ENCODE measurements at places on chromosomes 13 and 19. TPM values are rescaled to one million over a fixed set of nuclear protein-coding genes. Genes with fewer than 3 reads are reported as not detected.

DNA sequence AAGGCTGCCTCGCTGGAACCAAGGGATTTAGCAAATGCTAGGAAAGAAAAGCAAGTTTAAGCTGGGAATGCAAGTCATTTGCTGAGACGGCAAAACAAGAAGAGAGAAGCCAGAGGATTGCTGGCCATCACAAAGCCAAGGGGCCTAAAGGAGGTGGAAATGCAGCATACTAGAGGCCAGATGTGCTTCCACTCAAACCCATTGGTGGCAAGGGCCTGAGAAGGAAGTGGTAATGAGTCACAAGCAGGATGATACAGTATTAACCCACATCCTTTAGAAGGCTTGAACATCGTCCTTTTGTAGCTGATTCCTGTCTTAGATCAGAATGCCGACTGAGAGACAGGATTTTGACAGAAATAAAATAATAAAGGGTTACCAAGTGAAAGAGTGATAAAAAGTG, 68.2 kb downstream of the ITGBL1 start:
- DNase-seq = no peak

DNA sequence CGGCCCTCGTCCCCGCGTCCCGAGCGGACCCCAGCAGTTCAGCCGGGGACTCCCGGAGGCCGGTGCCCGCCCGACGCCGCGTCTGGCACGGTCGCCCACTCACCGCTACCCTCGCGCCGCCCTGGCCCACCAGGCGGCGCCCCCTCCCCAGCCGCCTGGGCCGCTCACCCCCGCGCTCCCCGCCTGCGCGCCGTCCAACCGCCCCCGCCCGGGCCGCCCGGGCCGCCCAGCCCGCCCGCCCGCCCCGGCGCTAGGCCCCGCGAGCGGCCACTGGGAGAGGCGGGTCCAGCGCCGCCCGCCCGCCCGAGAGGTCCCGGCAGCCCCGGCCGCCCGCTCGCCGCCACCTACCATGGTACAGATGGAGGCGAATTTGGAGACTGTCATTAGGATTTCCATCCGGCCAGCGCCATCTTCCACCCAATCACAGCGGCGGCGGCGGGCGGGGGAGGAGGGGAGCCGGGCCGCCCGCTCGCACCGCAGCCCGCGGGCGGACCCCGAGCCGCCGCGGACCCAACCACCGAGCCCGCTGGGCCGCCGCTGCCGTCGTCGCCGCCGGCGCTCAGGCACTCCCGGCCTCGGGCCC, at the start of gene USP12:
USP12 (minus strand) TSS at position 568 of the 583 bp plus-strand sequence; CDS start at position 396, 172 bp downstream.
- DNase-seq = no peak

GRCh38 chr13:33129886-33130285, 113.7 kb downstream of the KL start:
- no peak for DNase-seq

- DNase-seq = no peak
Measured at GRCh38 chr13:93640452-93640851, 413.8 kb downstream of the GPC6 start.

GRCh38 chr19:2665103-2665502, 37.4 kb downstream of the GNG7 start:
- no peak for DNase-seq

DNA sequence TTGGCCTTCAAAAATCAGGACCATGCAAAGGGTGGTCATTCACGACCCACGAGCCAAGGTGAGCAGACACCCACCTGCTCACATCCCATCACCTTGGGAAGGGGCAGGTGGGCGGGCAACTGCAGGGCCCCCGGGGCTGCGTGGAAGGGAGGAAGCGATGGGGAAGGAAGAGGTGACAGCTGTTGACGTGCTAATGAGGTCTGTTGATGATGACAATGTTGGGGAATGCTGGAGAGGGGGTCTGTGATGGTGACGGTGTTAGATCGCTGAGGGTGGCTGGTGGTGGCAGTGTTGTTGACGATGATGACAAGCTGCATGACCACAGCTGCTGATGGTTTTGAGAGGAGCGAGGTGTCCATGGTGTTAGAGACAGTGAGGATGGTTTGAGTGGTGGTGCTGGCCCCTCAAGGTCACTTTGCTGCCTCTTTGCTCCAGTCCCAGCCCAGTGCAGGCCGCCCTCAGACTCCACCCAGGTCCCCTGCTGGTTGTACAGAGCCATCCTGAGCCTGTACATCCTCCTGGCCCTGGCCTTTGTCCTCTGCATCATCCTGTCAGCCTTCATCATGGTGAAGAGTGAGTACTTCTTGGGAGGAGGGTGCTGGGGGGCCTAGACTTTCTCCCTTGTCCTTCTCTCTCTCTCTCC, 900 bp downstream of the MCEMP1 start:
- DNase-seq = no peak

DNA sequence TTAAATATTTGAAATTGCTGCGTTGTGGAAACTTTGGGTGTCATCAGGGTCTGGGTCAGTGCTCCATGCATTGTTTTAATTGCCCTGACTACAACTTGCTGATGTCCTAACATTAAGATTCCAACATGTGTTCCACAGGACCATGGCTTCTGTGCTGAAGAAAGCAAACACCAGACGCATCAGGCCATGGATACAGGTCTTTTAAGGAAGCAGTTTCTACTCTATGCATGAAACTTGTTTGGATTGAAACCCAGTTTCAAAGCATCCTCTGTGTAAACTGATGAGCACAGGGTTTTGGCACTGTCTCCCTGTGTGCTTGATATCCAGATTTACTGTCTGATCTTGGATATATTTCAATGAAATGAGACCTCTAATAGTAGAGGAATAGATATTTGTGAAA, 328.4 kb upstream of the SLC10A2 start:
- DNase-seq = no peak

- DNase-seq = peak; percentile 94
Measured at GRCh38 chr19:42440357-42441048, 2.2 kb downstream of the CXCL17 start.

GRCh38 chr13:21458451-21458812, 671 bp downstream of the ZDHHC20 start:
- no peak for DNase-seq

The C19orf33 gene
- total RNA-seq = 601 TPM

The LSM14A gene
- 163 TPM for total RNA-seq

The CCDC61 gene
- total RNA-seq = 7.2 TPM

The CABP5 gene
- total RNA-seq = not detected

The LYL1 gene
- total RNA-seq = 8.3 TPM

The MCF2L gene
- 61.1 TPM for total RNA-seq

The ZNF723 gene
- total RNA-seq = not detected

The SIGLEC8 gene
- 0.27 TPM for total RNA-seq

The SEMA6B gene
- 6.0 TPM for total RNA-seq

The RHPN2 gene
- total RNA-seq = 24.1 TPM

All from lower leg skin (tissue), 4 donors.